ENCODE measurements at places on chromosomes 4 and X. TPM values are rescaled to one million over a fixed set of nuclear protein-coding genes. Genes with fewer than 3 reads are reported as not detected.

GRCh38 chr4:75895744-75896314 lies 6.4 kb downstream of the PPEF2 start:
- peak; percentile 80 for ATAC-seq

Gene SLBP
- total RNA-seq = 32.0 TPM

Gene RAB39B
- 24.4 TPM for total RNA-seq

DNA sequence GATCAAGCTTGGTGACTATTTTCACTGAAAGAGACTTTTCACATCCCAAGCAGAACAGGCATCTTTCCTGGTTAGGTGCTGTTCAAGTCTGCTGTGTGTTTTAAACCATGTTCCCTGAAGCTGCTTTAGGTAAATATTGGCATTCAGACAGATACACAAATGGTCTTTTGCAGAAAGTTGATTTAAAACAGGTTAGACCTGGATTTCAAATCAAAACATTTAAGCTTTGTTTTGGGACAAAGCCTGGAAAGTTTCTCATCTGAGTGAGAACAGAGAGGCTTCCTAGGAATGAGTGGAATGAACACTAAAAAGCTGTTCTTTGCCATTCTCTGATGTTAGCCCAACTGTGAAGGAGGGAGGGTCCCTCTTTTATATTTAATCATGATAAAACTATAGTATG lies 10.1 kb downstream of the ANXA3 start:
- ATAC-seq = no peak

DNA sequence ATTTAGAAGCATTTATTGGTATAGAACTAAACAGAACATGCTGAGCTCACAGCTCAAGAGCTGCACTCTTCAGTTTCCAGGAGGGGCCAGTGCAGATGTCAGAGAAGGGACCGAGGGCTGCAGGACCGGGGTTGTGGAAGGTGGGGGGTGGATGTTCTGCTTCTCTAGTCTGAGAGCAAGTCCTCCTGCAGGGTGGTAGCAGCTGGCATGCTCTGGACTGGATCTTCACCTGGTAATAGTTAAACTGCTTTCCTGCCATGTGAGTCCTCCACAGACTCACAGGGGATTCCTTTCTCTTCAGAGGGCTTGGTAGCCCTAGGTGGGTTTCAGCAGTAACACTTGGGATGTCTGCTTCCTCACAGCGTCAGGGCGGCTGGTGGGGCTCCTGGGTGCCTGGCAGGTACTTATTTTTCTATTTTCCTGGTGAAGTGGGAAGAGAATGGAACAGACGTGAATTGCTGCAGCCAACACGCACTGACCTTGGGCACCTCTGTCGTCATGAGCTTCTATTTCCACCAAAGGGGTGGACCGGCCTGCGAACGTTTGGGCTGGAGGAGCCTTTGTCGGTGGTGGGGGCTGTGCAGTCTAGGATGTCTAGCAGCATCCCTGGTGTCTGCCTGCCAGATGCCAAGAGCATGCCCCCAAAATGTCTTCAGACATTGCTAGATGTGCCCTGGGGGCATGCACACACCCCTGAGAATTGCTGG lies 2.5 kb downstream of the MAEA start:
- ATAC-seq = no peak

Gene TMEM271
- 2.4 TPM for total RNA-seq

GRCh38 chr4:40405193-40405592 lies 70.1 kb downstream of the CHRNA9 start:
- no peak for ATAC-seq

DNA sequence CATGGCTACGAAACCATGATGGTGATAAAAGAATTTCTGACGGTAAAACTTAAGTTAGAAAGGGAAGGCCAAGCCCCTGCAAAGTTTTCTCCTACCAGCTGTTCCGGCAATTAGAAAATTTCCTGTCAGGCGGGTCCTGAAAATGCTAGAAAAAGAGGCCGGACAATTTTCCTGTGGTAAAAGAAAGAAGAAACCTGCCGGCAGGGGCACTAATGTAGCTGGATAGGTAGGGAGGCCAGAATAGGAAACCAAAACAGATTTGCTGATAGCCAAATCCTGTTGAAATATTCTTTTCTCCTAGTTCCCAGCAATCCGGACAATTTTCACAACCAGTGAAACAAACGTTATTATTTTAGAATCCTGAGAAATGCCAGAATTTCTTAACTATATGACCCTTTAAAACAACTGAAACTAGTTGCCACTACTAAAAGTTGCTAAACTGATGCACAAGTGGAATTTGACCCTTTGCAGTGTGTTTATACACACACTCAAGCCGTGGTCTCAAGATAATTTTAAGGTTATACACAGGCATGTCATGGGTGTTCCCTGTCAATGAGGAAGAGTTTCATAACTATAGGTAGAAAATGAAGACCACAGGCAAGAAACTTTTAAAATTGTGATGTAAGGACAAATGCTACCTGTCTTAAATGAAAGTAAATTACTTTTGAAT lies 47.7 kb downstream of the RPS6KA3 start:
- no peak for ATAC-seq

Gene TMSB15A
- total RNA-seq = not detected

Gene IL3RA
- total RNA-seq = 0.27 TPM

GRCh38 chr4:185896817-185897488 lies 85.0 kb upstream of the SORBS2 start:
- ATAC-seq = no peak

GRCh38 chr4:176924238-176924637 lies 131.5 kb upstream of the VEGFC start:
- no peak for ATAC-seq

GRCh38 chrX:74449322-74449936 lies 28.1 kb downstream of the SLC16A2 start:
- ATAC-seq = no peak

Gene IL21
- 0.41 TPM for total RNA-seq
